Esophagus squamous epithelium (tissue), 5 donors: ENCODE measurements at places on chromosomes 2 and 18.

- no peak for DNase-seq
Measured at GRCh38 chr2:84861539-84861938, 19.3 kb downstream of the TRABD2A start.

DNA sequence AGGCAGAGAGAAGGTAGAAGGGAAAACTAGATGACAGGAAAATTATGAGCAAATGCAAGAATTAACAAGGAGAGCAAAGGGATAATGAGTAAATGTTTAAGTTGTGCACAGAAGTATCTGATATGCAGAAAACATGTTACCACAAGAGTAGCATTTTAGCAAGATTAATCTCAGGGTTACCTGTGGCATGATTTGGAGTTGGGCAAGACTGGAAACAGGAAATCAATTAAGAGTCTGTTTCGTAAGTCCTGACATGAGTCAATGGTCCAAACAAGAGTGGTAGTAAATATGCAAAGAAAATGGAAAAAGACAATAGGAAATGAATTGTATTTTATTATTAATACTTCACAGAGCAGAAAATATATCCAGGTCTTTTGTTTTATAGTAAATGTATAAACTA is 17.3 kb upstream of the MTX2 start:
- no peak for DNase-seq

DNA sequence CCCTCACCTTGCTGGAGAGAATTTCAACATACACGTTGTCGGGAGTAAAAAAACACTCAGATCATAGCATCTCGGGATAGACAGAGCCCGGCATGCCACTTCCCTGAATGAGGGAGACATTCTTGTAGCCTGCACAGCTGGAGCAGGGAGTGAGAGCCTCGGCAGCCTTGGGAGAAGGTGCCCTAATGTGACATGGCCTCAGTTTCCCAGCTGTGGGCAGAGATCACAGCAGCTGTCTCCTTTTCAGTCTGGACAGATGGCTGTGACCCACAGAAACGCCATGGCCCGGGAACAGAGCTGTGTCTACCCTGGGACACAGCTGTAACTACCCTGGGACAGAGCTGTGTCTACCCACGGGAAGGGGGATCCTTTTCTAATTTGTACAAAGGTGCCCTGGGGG is 55.9 kb downstream of the HS1BP3 start:
- no peak for DNase-seq

DNA sequence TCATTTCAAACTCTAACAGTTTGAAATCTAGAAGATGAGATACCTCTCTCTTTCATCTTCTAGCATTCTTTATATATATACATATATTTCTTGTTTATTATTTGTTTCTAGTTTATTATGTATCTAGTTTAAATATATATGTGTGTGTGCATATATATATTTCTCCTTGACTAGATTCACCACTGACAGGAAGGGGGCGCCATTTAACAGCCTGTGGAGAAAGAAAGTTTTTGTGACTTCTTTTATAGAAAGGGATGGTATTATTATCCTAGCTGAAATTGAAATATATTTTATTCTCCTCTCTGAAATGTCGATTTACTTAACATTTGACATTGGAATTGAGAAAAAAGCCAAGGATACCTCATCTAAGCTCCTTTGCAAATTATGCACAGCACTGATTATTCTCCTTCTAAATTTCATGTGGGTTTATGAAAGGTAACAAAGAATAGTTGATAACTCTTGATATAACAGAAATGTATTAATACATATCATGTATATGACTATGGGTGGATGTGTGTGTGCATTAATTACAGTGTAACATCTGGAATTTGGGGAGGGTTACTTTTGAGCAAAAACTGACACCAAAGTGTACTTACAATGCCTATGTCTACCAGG is 160.7 kb upstream of the NT5C1B start:
- DNase-seq: no peak

DNA sequence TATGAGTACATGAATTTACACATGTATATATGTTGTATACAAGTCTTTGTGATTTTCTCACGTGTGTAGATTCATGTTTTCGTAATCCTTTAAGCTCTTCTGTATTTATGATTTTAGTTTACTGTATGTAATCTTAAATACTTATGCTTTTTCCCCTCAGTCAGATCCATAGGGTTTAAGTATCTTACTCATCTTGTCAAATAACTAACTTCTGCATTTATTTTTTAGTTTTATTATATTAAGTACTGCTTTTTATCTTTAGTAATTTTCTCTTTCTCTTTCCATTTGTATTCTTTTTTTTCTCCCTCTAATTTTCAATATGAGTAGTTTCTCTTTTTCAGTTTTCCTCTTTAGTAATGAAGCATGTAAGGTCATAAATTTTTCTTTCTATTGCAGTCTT is 179.4 kb downstream of the LCLAT1 start:
- DNase-seq: no peak

DNA sequence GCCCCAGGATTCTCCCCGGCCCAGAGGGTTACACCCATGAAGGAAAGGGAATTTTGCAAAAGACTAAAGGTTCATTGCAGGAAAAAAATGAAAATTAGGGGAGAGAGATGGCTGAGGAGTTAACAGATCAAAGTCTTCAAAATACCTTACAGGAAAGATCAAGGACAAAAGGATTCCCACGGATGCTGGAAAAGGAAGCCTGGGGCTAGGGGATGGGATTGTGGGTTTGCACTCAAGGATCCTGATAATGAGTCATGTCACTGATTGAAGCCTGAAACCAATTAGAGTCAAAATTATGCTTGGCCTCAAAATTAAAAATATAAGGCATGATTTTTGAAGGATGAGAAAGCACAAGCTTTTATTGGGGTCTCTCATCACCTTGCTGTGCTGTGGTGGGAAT is 32.6 kb upstream of the COPS8 start:
- no peak for DNase-seq

GRCh38 chr2:225076125-225076524 is 33.9 kb upstream of the DOCK10 start:
- no peak for DNase-seq

DNA sequence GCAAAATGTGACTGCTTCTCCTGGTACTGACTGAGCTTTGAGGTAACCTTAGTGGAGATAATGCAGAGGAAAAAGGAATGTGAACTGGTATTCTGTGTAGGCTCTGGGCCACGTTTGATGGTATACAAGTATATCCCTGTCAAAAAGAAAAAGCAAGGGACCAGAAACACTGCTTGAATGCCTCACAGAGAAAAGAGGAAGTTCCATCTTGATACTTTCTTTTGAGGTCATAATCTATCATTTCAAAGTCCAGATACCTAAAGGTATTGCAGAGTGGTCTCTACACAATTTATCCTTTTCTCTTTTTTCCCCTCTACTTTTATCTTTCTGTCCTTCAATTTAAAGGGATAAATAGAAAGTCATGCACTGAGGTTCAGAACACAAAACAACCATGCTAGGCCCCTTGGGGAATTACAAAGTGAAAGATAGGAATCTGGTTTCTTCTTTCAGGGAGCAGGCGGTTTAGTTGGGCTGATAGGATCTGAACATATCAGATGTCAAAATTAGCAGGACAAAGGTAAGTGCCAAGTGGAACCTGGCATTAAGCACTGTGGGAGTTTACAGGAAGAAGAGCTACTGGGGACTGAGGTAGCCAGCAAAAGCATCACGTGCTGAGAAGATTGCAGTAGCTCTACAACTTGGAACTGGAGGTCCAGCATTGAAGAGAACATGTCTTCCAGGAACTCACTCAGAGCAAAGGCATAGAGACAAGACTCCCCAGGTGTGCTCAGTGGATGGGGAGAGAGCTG is 121.2 kb downstream of the LYPD6 start:
- no peak for DNase-seq

DNA sequence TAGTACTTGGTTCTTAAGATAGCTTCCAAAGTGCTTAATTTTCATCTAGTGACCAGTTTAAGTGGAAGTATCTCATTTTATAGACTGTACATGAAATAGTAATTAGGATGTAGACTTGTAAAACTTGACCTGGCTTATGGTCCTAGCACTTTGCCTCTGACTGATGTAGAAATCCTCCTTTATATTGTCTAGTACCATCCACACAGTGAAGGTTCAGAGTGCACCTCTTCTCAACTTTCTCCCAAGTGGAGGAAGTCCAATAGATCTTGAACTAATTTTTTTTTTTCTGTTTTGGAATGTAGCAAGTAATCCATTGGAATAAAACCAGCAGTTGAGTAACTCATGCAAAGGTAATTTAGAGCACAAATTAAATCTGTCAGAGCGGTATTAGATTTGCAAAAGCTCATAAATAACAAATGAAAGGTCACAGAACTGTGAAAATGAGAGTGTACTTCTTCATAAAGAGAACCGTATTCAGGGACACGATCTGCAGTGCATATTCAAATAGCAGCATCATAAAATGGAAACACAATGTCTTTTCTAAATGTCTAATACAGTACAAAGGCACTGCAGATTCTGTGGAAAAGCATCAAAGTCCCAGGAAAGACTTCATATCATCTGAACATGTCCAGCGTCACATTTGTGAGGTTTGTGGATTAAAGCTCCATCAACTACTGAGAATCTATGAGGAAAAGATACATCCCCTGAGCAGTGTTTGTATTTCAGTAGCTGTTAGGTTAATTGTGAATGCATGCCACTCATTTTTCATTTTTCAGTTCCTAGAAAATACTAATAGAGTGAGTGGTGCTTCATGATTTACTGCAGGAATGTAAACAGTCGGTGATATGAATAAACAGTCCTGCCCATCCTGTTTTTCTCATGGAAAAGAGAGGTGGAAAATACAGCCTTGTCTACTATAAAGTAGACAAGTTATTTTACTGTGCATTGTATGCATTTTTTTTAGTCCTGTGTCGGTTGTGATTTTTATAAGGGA is 100.7 kb downstream of the LYPD6 start:
- no peak for DNase-seq

GRCh38 chr2:222903234-222904220 is 42.7 kb downstream of the ACSL3 start:
- peak; percentile 1 for DNase-seq

- DNase-seq: no peak
Measured at GRCh38 chr18:56083523-56084287, 495.7 kb upstream of the TCF4 start.

GRCh38 chr2:151765760-151766410 is 31.6 kb upstream of the NEB start:
- DNase-seq: no peak

- DNase-seq: no peak
Measured at GRCh38 chr2:134657650-134658250, 61.0 kb downstream of the TMEM163 start.

GRCh38 chr18:37532917-37533316 is 32.7 kb downstream of the CELF4 start:
- DNase-seq: no peak

GRCh38 chr18:10482985-10483949 is 28.8 kb downstream of the APCDD1 start:
- DNase-seq: no peak

DNA sequence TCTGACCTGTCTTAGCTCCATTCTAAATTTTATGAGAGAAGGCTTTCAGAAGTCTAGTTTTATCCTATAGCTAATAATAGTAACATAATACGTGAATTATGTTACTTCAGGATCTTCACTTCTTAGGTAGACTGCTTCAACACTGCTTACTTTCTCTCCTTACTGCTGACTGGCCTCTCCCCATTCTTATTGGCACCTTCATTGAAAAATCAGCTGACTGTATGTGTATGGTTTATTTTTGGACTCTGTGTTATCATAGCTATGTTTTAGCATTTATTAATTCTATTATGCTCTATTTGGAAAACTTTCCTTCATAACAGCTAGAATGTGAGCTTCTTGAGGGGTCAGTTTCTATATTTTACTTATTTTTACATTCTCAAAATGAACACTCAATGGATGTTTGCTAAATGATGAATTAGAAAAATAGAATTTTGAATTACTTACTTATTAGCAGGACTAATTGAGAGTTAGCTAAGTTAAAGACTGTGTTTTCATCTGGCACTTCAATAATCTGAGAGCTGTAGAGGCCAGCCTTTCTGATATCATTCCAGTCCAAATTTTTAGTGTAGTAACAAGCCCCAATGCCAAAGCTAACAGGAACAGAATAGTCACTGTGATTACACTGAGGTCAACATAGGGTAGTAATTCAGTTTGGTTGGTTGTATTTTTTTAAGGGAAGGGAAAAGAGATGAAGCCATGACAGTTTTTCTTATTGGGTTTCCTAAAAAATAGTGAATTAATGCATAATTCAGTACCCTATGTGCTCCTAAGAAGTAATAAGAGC is 92.3 kb downstream of the TTC27 start:
- no peak for DNase-seq

- no peak for DNase-seq
Measured at GRCh38 chr2:151240433-151240832, 21.2 kb downstream of the RBM43 start.

DNA sequence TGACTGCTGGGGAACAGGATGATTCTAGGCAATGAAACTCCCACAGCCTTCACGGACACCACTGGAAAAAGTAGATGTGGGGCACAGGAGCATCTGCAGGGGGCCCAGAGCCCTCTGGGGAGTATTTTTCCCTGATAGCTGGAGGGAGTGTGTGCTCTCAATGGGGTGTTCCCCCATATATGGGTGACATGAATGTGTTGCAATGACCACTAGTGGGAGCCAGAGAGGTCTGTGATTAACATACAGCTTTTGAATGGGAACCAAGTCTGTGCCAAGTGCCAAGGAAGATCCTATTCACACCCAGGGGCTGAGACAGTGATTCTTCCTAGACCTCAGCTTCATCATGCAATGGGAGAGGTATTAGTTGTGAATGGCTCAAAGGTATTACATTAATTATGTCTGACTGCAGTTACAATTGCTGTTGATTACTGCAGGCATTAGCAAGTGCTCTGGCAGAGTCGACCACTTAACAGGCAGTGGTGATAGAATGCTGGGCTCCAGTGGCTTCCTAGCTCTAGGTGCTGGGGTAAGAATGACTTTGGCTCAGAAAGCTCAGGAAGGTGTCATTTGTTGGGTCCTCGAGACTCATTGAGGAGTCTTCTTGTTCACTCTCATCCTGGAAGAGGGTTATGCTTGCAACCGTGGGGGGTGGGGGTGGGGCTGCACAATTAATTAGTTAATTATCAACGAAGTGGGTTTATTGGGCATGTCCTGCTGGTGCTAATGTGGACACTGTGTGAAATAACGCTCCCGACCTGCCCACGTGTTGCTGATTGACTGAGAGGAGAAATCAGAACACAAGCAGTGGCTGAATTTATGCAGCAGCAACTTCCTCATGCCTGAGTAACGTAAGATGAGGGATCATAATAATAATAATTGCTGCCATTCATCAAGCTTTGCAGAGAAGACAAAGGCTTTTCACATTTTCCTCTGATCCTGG is 194.1 kb downstream of the CLIP4 start:
- DNase-seq: no peak

DNA sequence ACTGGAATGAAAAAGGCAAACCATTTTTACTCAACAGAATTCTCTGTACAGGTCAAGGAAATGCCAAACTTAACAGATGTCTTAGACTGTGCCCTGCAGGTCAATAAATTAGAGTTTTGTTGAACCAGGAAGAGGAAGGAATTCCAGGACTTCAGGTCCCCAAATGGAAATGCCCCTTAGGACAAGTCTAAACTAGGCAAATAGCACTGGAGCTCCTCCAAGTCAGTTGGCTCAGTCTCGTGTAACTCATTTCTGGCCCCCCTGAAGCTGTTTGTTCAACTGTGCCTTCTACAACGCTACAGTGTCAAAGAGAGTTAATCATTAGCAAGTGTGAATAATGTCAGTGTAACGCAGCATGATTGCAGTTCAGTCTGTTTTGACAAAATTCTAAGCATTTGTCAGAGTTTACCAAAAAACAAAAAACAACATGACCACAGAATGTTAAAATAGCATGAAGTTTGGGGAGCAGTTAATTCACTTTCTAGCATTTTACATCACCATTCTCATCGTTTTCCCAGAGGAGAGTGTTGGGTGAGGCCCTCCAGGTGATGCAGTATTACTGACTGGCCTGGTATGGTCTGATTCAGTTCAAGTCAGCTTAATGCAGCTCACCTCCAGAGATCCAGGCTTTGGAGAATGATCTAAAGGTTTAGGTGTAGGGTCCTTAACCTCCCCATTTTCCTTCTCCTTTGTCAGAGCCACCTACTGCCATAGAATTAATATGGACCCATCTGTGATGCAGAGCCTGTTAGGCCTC is 108.1 kb downstream of the AQP4 start:
- DNase-seq: no peak
